Fibroblast of lung (primary cell): ENCODE measurements at places on chromosomes 1 and 21.
A peak's percentile ranks its signal among the peaks of the same experiment; 100 is the strongest.

DNA sequence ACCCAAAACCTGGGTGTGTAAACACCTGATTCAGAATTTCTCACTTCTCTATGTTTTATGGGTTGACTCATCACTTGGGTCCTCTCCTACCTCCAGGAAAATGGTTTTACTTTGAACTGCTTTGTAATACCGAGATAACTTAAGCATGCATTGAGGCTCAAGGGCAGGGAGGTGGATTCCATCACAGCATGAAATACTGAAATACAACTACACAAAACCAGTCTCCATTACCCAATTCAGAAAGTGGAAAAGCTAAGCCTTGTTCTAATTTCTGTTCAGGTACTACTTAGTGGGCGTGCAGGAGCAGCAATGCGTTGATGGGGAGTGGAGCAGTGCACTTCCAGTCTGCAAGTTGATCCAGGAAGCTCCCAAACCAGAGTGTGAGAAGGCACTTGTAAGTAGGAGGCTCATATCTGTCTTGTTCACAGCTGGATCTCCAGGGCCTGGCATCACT lies 6.1 kb upstream of the C4BPA start:
- no peak for DNase-seq

DNA sequence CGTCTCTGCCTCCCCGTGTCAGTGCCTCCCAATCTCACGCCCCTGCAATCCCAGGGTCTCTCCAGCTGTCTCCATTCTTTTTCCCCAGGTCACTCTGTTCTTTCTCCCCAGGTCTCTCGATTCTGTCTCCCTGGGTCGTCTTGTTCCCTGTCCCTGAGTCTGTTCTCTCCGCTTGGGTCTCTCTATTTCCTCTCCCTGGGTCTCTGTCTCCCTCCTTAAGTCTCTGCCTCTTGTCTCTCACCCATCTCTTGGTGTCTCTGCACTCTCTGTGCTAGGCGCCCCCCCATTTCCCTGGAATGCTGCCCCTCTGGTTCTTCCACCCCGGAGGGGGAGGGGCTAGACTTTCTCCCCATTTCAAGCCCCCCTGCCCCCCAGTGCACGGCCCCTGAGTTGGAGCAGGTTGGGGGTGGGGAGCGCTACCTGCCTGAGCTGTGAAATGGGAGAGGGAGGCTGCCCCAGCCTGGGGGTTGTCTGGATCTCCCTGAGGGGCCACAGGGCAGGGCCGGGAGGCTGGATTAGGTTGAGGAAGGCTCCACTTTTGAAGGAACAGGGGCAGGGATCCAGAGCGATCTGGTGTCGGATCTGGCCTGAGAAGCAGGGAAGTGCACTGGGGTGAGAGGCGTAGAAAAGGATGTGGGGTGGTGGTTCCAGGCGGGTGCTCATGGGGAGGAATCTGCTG lies 1.4 kb downstream of the PTPRF start:
- no peak for DNase-seq

- peak; percentile 75 for DNase-seq
Measured at GRCh38 chr1:67162954-67163353, 3.3 kb upstream of the IL23R start.

DNA sequence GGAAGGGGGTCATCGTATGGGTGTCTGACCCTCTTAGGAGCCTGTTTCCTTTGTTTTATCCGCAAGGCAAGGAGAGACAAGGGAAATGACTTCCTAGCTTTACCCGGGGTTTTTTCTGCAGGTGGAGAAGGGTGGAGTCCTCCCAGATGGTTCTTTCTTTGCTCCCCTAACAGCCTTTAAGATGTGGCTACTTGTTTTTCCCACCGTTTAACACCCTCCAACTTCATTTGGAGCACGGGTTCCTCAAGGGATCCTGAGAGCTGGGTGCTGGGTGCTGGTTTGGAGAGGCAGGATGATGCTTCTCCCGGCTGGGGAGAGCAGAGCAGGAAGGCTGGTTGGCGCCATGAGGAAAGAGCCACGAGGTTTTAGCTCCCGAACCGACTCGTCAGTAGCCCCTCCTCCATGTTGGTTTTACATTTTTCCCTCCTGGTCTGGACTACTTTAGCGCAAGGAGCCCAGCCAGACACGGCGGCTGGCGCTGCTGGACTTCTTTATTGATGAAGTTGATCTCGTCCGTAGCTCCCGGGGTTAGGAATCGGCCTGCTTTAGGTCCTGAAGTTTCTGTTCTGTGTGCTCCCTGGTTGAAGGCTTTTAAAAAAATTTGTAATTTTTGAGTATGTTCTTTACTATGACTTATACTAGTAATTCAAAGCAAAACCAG lies 1.4 kb downstream of the UCK2 start:
- DNase-seq = peak; percentile 90

DNA sequence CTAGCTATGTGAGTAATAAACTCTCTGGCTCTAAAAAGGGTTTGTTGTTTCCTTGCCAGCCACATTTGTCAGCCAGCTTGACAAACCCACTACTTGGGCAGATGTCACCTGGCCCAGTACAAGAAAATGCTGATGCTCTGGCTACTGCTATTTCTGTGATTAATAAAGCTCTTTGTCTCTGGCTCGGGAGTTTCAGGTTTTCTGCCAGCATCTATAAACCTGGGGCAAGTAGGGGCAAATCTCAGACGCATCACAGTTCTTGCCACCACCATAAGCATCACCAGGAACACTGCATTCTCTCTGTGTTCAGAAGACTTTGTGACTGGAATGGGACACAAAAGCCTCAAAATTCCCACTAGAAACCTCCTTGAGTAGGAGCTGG lies 2.5 kb downstream of the ITLN2 start:
- no peak for DNase-seq
